ENCODE measurements at places on chromosomes 6 and 20.

DNA sequence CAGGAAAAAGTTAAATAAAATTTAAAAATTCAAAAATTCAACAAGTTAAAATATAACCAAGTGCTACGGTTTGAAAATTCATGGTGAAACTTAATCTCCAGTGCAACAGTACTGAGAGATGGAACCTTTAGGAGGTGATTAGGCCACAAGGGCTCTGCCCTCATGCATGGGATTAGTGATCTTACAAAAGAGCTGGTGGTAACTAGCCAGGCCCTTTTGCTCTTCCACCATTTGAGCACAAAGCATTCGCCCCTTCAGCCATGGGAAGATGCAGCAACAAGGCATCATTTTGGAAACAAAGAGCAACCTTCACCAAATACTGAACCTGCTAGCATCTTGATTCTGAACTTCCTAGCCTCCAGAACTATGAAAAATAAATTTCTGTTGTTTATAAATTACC, 80.9 kb downstream of the RNGTT start:
- DNase-seq: no peak

DNA sequence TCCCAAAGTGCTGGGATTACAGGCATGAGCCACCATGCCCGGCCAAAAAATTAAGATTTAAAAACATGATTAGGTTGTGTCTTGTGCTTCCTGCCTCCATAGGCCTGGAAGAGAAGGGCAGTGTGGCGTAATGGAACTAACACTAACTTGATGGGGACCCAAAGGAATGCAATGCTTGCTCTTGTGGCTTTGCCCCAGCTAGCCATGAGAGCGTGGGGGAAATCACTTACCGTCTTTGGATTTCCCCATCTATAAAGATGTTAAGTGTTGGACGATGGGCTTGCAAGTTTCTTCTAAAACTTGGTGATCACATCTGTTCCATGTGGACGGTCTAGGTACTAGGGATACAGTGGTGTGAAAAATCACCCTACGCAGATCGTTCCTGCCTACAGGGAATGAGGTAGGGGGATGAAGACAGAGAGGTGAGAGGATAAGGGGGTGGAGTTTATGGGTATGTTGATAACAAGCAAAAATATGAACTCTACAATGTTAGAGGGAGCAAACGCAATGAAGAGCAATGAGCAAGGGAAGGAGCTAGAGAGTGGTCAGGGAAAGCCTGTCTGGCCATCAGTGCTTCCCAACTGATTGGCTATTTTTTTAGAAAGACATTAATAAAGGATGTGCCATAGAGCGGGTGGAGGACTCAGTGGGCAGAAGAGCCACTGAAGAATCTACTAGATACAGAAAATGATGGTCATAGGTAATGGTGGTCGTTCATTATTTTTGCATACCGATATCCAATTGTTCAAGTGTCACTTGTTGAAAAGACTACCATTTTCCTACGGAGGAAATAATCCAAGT, 165.2 kb downstream of the BCAS1 start:
- DNase-seq: no peak

DNA sequence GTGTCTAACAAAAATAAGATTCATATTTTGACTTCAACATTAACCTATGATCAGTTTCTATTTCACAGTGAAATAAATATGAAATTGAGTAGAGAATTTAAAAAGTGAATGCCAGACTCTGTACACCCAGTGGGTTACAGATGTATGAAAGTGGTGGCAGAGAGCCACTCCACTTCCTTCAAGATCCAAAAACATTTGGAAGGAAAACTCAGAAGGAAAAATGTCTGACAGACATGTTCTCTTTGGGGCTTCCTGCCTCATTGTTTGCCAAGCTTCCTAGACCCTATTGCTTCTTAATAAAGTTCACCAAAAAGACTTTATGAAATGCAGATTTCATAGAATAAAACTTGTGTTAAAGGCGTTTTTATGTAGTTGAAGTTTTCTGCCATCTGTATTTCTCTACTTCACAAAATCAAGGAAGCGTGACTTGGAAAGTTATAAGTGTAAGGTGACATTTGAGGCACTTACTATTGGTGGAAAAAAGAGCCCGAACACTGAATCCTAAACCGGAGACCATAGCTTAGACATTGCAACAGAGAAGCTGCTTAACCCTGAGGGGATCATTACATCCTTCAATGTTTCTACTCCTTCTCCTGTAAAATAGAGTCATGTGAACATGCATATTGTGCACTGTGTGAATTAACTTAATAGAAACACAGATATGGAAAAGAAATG, 12.8 kb downstream of the HMGCLL1 start:
- no peak for DNase-seq

- DNase-seq: no peak
Observed at GRCh38 chr6:146041282-146041681, 12.4 kb downstream of the GRM1 start.

- DNase-seq: no peak
Observed at GRCh38 chr6:13715444-13715883, 3.8 kb upstream of the RANBP9 start.

DNA sequence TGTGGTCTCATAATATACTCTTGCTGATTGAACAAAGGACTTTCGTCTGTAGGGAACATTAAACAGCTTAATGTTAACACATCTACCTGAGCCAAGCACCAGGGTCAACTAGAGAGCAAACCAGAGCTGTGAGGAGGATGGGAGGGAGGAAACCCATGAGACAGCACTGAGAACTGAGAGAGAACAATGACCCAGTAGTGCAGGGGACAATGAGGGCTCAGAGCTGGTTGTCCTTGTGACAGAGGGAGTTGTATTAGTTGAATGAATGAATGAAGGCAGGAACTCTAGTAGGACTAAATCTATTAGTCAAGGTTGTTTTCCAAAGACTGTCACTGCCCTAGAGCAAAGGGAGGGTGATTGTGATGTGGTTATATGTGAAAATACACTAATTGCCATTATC, 28.2 kb upstream of the GSTA4 start:
- DNase-seq: no peak

Measured in activated CD8-positive, alpha-beta memory T cell treated with anti-CD3 and anti-CD28 coated beads for 1 hour (primary cell).